NT2/D1 (cell line): ENCODE measurements at places on chromosomes 3 and 15.

DNA sequence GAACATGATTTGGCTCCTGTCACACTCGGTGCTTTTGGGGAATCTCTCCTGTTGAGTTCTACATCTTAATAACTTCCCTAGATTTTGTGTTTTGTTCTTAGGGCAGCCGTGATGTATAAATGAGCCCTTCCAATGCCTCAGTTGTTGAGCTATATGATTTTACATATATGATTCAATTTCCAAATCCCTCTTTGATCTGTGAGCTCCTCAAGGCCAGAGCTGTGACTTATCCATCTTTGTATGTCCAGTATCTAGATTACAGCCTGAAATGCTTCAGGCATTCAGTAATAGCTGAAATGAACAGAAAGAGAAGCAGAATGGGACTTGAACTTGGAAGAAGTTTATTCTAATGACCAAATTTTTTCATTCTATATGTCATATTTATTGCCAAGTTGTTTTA lies 26.6 kb downstream of the CGGBP1 start:
- DNase-seq = no peak

DNA sequence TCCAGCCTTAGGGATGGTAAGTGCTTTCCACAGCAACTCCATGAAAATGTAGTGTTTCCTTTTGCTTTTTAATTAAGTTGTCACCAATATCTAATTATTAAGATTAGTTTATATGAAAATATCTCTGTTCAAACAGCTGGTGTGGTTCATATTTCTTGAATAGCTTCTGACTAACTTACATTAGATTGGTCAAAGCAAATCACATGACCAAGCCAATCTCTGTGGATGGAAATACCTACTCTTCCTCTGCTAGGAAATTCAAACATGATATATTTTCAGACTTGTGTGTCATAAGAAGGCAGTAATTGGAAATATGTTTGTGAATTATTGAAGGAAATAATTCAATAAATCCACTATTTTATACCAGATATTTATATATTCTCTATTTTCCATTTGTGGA lies 54.6 kb upstream of the CADM2 start:
- DNase-seq = no peak

DNA sequence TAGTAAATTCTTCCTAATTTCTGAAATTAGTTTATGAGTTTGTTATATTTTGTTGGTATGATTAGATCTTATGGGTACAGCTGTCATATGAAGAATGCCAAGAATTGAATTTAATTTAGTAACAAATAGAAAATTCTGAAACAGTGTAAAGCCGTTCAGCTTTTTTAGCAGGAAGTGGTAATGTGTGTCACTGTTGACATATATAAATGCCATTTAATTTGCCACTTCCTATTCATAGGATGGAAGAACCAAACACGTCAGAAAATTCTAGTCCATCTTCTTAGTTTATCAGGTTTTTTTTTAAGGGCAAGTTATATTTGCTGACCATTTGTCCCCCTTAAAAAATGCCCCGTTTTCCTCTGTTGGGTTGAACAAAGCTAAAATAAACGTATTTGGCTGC lies 43.0 kb downstream of the RAB8B start:
- no peak for DNase-seq

DNA sequence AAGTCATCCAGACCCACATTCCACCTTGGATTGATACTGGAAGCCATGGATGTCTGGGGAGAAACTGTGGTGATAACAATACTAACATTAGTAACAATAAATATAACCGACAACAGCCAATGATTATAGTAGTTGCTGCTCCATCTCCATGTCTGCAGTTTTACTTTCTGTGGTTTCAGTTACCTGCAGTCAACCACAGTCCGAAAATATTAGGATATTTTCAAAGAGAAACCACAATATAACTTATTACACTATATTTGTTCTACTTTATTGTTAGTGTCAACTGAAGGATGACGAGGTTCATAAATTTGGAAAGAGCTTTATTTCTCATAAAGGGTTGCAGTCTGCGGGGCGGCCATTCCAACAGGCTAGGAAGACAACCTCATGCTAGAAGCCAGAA lies 2.6 kb upstream of the NSMCE3 start:
- DNase-seq = no peak

DNA sequence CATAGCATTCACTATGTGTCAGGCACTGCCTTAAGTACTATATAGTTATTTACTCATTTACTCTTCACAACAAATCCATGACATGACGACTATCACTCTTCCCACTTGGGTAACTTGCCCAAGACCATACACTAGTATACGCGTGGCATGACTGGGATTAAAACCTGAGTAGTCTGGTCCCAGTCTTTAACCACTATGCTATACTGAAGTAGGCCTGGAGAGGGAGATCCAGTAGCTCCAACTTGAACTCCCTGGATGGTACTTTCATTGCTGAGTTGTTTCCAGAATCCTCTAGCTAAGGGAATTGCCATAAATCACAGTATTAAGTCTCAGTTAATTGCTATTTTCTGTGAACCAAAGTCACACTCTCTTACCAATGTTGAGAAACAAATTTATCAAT lies 116.2 kb upstream of the LSAMP start:
- DNase-seq = no peak

DNA sequence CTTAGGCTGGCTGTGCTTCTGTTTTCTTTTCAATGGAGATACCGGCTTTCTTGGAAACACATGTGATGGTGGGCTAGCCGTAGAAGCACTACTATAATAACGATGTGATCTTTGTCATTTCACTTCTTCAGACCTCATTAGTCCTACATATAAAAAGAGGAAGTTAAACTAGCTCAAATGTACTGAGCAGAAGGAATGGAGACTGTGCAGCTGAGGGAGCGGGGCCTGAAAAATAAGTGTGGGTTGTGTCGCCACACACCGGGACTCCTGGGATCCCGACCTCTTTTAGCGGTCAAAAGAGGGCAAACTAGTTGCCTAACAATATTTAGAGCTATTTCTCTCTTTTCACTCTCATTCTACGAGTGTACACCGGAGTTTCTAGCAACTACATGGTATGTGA lies 1.0 kb upstream of the RNF7 start:
- DNase-seq = no peak

DNA sequence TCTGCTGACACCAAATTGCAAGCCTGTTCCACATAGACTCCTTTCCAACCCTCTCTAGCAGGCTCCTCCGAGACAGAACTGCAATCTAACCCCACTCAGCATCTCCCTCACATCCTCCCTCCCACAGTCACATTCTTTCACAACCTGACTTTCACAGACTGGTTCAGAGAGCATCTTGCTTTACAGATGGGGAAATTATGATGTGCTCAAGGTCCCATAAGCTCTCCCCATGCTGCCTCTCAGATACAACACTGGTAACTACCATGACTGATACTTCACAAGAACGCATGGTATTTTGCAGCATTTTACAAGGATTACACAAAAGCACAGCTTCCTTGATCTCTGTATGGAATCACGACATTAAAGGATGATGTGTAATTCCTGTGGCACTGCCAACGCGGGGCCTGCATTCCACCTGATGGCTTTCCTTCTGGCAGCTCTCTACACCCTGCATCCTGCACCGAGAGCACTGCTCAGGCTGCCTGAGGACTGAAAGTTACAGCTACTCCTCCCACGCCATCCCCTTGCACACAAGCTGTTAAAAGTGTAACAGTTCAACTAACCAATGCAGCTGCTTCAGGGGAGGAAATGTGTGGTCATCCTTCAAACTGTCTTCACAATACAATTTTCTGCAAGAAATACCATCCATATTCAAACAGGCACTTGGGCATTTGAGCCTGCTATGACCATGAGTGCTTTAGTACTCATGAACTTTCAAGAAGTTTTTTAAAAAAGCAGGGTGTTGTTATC lies 27.6 kb downstream of the TBC1D2B start:
- DNase-seq = no peak

GRCh38 chr3:174783502-174783901 lies 75.6 kb upstream of the NAALADL2 start:
- no peak for DNase-seq

GRCh38 chr15:74598126-74598842 lies 17.4 kb upstream of the CLK3 start:
- DNase-seq = no peak

- no peak for DNase-seq
Measured at GRCh38 chr3:23112491-23112890, 90.6 kb upstream of the UBE2E2 start.

GRCh38 chr15:55484917-55485672 lies 22.9 kb downstream of the DNAAF4 start:
- no peak for DNase-seq

DNA sequence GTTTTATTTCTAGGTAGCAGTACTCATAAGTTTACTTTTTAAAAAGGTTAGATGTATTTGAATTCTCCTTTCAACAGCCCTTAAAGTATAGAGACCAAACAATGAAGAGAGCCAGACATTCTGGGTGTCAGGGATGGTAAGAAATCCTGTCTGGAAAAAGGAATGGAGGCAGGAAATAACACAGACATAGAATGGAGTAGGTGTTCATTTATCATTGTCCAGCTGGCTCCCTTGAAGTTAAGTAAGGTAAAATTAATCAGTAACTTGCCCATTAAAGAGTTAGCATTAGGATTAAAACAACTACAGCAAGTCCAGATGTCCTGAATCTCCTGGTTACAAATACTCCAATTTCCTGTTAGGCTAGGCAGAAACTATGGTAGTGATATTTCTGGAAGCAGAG lies 13.5 kb upstream of the SUCNR1 start:
- no peak for DNase-seq

- no peak for DNase-seq
Measured at GRCh38 chr15:57133127-57133968, 214.9 kb downstream of the TCF12 start.

GRCh38 chr3:173411375-173411973 lies 13.9 kb downstream of the NLGN1 start:
- DNase-seq = no peak
